ENCODE measurements at places on chromosomes 7 and 10. TPM values are rescaled to one million over a fixed set of nuclear protein-coding genes. Genes with fewer than 3 reads are reported as not detected.

DNA sequence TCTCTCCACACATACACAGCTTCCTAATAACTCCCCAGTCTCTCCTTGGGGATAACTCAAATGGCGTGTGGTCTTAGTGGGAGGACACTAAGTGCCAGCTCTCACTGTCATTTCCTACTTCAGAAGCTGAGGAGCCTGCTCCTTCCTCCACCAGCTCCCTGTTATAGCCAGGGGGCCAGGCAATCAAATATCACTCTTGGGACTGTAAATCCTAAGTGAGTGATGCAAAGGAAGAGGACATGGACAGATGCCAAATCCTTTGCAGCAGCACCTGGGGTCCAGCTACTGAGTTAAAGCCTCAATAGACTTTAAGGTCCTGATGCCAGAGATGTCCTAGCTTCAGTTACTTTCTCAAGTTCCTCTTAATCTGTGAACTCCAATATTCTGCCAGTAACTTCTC is 34.1 kb downstream of the SEM1 start:
- H3K27me3 ChIP-seq, result no peaks in the 10 kb centered on the region
- no peak overlapping the region for H3K4me3 ChIP-seq
- no peak for DNase-seq
- H3K36me3 ChIP-seq, result peaks cover 4% of the 10 kb centered on the region
- H3K27ac ChIP-seq, result no peak overlapping the region

DNA sequence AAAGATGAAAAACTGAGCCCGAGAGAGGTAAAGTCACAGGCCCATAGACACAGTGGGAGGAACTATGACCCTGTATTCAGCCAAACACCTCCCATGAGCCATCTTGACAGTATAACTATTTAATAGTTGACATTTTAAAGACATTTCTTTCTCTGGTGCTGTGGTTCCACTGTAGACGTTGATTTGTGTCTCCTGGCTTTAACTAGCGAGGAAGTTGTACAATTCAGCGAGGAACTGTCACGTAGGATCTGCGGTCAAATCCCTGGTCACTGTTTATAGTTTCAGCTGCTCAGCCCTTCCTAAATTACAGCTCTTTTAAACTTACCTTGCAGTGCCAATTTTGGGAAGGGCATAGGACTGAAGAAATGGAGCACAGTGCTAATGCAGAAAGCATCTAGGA is 7.1 kb upstream of the CELF2 start:
- H3K36me3 ChIP-seq, result no peaks in the 10 kb centered on the region
- H3K4me1 ChIP-seq, result no peaks in the 10 kb centered on the region
- DNase-seq, result no peak
- no peaks in the 10 kb centered on the region for H3K27me3 ChIP-seq
- H3K27ac ChIP-seq, result no peak overlapping the region

DNA sequence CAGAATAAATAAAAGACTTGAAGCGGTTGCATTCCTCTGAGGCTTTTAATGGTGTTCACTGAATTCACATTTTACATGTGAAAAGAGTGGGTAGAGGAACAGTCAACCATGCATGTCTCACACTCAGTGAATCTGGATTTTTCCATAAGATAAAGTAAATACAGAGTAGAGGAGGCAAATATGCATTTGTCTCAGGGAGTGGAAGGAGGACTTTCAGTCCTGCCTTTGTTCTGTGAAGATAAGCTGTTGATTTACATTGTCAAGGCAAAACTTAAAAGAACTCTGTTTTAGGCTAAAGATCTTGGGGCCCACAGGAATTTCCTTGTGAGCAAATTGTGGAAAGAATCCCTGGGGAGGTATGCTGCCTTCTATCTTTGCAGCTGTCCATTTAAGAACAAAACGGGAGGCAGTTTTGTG is 825.3 kb upstream of the MBL2 start:
- DNase-seq, result no peak
- H3K36me3 ChIP-seq, result no peaks in the 10 kb centered on the region
- no peak overlapping the region for H3K27ac ChIP-seq
- peaks cover 6% of the 10 kb centered on the region for H3K4me1 ChIP-seq
- H3K27me3 ChIP-seq, result peaks cover 5% of the 10 kb centered on the region

- peaks cover 48% of the 10 kb centered on the region for H3K4me1 ChIP-seq
- peak overlapping the region; percentile 89 for H3K4me3 ChIP-seq
- H3K36me3 ChIP-seq, result no peaks in the 10 kb centered on the region
- no peak overlapping the region for H3K27ac ChIP-seq
- no peak for DNase-seq
- H3K27me3 ChIP-seq, result no peaks in the 10 kb centered on the region
Measured at GRCh38 chr10:95289003-95289920, 1.5 kb downstream of the PDLIM1 start.

DNA sequence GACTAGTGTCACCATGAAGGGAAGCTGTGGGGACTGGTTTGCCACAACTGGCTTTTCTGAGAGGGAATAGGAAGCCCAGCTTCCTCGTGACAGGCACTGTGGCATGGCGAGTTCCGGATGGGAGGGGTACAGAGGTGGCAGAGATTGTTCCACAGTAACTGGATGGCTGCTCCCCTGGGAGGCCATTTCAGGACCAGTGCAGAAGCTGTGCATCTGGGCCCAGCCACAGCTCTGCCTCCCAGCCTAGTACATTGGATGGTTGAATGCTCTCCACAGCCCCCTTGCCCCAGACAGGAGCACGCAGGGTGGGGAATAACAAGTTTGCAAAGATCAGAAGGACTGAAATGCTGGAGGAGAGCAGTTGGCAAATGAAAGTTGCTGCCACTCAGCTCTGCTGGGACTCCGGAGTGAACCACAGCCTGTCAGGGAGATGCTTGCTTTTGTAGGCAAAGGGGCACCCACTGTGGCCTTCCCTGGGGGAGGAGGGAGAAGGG is 51.8 kb downstream of the GSDME start:
- DNase-seq, result no peak
- H3K36me3 ChIP-seq, result peaks cover 6% of the 10 kb centered on the region
- no peak overlapping the region for H3K4me3 ChIP-seq
- peaks cover 53% of the 10 kb centered on the region for H3K4me1 ChIP-seq

DNA sequence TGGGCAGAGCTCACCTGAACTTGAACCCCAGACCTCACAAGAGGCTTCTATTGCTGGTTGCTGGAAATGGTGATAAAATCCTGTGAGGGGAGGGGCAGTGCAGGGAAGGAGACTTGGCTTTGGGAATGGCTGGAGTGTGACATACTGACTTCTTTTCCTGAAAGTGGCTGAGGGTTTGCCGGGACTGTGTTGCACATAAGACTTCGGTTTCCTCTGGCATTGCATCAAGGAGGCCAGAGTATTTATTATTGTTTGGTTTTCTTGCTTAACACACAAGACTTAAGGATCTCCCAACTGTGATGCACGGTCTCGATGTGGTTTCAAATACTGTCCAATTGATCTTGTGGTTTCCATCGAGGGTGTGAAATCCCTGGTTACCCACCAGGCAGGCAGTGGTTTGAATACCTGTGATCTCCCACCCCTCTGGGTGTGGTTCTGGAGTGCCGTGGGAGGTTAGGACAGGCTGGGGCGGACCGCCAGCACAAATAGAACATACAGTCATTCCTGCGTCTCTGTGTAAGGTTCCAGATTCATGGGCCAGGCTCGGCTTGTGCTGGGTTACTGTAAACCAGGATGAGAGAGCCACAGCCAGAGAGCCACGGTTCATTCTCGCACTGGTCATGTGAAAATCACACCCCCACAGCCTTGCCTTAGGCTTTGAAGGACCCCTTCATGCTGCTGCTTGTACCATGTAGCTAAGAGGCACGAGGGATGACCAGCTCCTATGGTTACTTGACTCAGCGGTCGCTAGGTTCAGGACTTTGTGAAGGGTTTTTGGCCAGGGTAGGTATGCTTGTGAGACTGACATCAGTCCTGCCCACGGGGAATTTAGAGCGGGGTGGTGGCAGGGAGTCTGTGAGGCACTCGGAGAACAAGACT is 39.2 kb downstream of the WBP1L start:
- no peaks in the 10 kb centered on the region for H3K27me3 ChIP-seq
- H3K4me1 ChIP-seq, result peaks cover 89% of the 10 kb centered on the region
- peak overlapping the region; percentile 97 for H3K27ac ChIP-seq
- no peak for DNase-seq
- peak overlapping the region; percentile 42 for H3K4me3 ChIP-seq

DNA sequence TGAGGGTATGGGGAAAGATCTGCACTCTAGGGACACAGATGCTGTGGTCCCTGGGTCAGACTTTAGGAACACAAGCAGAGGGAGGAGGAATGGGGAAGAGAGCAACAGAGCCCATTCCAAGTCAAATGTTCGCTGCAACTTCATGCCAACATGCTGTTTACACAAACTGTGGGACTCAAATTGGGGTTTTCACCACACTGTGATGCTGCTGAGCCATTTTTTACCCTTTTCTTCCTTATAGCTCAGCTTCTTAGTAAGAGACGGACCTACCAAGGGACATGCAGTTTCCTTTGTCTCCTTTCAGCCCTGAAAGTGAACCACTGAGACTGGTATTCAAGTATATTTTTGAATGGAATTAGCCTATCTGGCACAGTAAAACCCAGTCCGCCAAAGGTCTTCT is 64.3 kb upstream of the AGK start:
- no peak overlapping the region for H3K27ac ChIP-seq
- DNase-seq, result no peak
- H3K36me3 ChIP-seq, result no peaks in the 10 kb centered on the region
- H3K27me3 ChIP-seq, result peaks cover 4% of the 10 kb centered on the region
- no peaks in the 10 kb centered on the region for H3K4me1 ChIP-seq
- no peak overlapping the region for H3K4me3 ChIP-seq

Gene CTAGE8
- 1.4 TPM for total RNA-seq

Gene TLX1
- not detected for total RNA-seq

Gene LDB3
- 4.0 TPM for total RNA-seq

- peak overlapping the region; percentile 93 for H3K4me3 ChIP-seq
- DNase-seq, result no peak
- H3K36me3 ChIP-seq, result peaks cover 2% of the 10 kb centered on the region
- no peaks in the 10 kb centered on the region for H3K27me3 ChIP-seq
- peaks cover 19% of the 10 kb centered on the region for H3K4me1 ChIP-seq
- peak overlapping the region; percentile 94 for H3K27ac ChIP-seq
Measured at GRCh38 chr7:100693312-100694097, 545 bp downstream of the GIGYF1 start.

DNA sequence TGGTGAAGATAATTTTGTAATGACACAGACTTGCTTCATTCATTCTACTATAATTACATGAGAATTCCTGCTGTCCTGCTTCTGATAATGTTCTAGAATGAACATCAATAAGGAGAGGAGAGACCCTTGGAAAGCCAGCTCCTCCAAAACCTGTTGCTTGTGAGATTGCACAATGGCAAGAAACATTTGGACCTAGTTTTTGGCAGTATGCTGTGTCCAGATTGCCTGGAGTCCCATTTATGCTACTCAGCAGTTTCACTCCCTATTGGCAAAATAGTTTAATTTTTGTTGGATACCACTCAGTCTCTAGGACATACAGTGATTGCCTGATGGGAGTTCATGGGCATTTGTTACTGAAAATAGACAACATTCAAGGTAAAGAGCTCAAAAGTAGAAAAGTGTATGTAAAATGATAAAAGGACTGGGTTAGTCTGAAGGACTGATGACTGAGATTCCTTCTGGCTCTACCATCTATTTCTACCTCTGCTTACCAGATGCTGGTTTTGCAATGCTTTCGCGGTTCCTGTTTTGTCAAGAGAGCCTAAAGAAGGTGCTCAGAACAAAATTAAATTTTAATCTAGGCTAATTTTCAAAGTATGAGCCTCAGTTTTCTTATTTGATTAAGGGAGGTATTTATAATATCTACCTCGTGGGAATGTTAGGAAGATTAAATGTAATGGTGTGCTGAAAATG is 8.0 kb upstream of the ACTR3B start:
- no peaks in the 10 kb centered on the region for H3K4me1 ChIP-seq
- no peaks in the 10 kb centered on the region for H3K36me3 ChIP-seq
- no peak overlapping the region for H3K4me3 ChIP-seq
- H3K27ac ChIP-seq, result no peak overlapping the region

DNA sequence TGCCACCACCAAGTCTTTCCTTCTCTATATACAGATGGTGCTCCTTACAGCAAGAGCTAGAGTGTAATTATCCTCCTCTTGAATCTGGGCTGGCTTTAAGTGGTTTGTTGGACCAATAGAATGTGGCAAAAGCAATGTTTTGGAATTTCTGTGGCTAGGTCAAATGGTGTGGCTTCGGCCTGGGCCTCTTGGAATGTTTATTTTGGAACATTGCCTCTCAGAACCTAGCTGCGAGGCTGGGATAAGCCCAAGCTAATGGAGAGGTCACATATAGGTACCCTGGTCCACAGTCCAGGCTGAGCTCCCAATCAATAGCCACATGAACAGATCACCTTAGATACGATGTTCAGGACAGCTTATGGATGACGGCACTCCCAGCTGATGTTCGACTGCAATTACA is 556.7 kb downstream of the TYW1 start:
- no peak for DNase-seq
- H3K27ac ChIP-seq, result no peak overlapping the region
- H3K4me3 ChIP-seq, result no peak overlapping the region
- H3K4me1 ChIP-seq, result no peaks in the 10 kb centered on the region
- peaks cover 3% of the 10 kb centered on the region for H3K27me3 ChIP-seq

DNA sequence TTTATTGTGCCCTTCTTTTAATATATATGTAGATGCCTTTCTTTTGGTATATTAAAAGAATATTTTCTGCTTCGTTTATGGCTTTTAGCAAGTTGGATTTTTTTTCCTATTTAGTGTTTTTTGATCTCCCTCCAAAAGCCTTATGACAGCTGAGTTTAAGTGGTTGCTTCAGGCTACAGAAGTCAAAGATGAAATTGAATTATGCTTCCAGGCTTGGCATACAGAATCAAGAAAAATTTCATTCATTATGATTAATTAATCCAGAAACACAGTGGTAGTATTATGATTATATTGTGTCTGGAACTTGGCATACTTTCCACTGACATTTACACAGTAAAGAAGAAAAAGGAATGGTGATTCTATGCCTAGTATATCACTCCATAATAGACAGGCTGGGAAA is 63.8 kb upstream of the SEM1 start:
- no peak overlapping the region for H3K27ac ChIP-seq
- DNase-seq, result no peak
- H3K4me1 ChIP-seq, result no peaks in the 10 kb centered on the region

Gene C10orf67
- total RNA-seq, result not detected

Gene TUBAL3
- total RNA-seq, result not detected

DNA sequence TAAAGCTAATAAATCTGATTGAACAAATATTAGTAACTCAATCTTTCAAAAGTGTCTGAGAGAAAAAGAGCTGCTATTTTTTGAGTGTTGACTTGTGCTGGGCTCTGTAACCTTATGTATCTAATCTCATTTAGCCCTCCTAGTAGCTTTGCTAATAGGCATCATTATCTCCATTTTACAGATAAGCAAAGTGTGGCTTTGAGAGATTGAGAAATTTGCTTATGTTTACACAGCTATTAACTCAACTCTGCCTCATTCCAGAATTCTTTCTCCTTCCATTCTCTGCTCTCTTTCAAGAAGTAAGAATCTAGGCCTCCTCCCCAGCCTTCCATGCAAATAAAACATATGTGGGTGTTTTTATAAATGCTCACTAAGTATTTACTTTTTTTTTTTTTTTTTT is 137.8 kb downstream of the GATA3 start:
- H3K4me3 ChIP-seq, result no peak overlapping the region
- no peak for DNase-seq
- no peak overlapping the region for H3K27ac ChIP-seq
- peaks cover 6% of the 10 kb centered on the region for H3K27me3 ChIP-seq
- no peaks in the 10 kb centered on the region for H3K4me1 ChIP-seq

GRCh38 chr10:12675186-12675585 is 325.8 kb downstream of the CAMK1D start:
- H3K4me1 ChIP-seq, result no peaks in the 10 kb centered on the region
- no peak overlapping the region for H3K27ac ChIP-seq
- H3K27me3 ChIP-seq, result no peaks in the 10 kb centered on the region
- H3K4me3 ChIP-seq, result no peak overlapping the region

GRCh38 chr7:149496642-149497391 is 792 bp downstream of the ZNF746 start:
- H3K4me1 ChIP-seq, result peaks cover 23% of the 10 kb centered on the region
- H3K27me3 ChIP-seq, result no peaks in the 10 kb centered on the region
- H3K36me3 ChIP-seq, result peaks cover 18% of the 10 kb centered on the region
- peak overlapping the region; percentile 93 for H3K4me3 ChIP-seq

Gene IFIT1B
- total RNA-seq, result not detected

Gene OPALIN
- total RNA-seq, result not detected

Measured in chondrocyte (in vitro differentiated cells).